ENCODE measurements at places on chromosomes 3 and 15. TPM values are rescaled to one million over a fixed set of nuclear protein-coding genes. Genes with fewer than 3 reads are reported as not detected.

GREM1 gene
- 56.6 TPM for total RNA-seq

APOD gene
- 0.57 TPM for total RNA-seq

SHISA5 gene
- 162 TPM for total RNA-seq

EPB42 gene
- not detected for total RNA-seq

SLC28A2 gene
- 2.4 TPM for total RNA-seq

MESP2 gene
- total RNA-seq: not detected

ARPP19 gene
- 160 TPM for total RNA-seq

PLXNB1 gene
- 367 TPM for total RNA-seq

AQP9 gene
- not detected for total RNA-seq

SLC28A1 gene
- total RNA-seq: 0.31 TPM

RSL24D1 gene
- 65.8 TPM for total RNA-seq

CIDEC gene
- total RNA-seq: 1.6 TPM
